IPS DF 6.9 (cell line): ENCODE measurements at places on chromosomes 16 and 17.

- no peak for DNase-seq
Measured at GRCh38 chr17:21467739-21468490, 91.8 kb downstream of the KCNJ12 start.

DNA sequence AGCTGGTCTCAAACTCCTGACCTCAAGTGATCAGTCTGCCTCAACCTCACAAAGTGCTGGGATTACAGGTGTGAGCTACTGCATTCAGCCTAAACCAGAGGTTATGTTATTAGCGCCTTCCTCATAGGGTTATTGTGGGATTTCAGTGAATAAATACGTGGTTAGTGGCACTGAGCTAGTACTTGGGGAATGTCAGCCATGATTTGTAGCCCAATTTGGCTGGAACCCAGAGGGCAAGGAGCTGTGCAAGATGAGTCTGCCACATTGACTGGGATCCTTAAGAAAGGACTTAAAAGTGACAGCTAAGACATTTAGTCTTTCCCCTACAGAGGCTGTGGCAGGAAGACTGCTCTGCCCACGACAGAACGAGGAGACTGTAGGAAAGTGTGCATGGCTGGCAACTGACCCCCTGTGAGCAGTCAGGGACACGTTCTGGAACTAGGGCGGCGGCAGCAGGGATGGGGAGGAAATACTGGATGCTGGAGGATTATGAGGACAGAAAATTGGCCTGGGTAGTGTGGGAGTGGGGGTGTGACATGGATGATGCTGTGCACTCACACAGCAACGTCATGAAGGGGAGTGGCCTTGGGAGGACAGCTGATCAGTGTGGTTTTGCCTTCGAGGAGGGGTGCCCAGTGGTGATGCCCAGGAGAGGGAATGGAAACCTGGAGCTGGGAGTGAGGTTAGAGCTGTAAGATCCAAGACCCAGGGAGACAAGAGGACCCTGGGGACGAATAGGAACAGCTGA is 14.6 kb downstream of the ATP5PD start:
- DNase-seq: no peak

DNA sequence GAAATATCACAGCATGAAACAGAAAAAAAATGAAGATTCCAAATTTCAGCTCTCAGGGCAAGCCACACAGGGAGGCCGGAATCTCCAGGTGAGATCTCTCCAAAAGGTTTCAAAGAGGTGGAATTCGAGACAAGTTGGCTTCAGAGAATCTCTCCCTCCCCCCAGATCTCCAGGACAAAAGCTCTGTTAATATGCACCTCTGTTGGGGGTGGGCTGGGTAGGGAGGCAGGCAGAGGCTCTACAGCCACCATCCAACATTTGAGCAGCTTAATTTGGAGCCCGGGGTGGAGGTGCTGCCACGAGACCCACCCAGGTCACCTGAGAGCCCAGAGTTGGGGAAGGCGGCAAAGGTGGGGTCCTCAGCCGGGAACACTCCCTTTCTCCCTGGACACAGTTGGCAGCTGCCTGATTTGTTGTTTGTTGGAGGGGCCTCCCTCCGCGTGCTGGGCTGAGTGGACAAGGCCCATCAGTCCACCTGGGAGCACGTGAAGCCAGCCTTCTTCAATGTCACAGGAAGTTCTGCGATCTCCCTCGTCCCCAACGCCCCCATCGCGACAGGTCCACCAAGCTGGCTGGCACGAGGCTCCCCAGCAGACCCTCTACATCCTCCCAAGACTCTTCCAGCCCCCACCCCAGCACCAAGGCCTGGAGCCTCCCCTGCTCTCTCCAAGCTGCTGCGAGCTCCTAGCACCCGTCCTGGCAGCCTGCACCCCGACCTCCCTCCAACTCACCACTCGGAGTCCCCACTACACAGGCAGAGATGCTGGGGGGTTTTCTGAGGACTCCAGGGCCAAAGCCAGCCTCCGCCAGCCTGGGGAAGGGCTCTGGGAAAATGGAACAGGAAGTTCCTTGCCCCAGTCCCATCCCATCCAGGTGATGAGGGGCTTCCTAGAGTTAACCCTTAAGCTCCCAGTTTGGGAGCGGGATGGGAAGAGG is at the start of gene ZSCAN10:
Gene ZSCAN10, minus strand, starts transcription at position 836 of the 936 bp plus-strand sequence. CDS start 6,357 bp downstream, outside the sequence.
- no peak for DNase-seq

- DNase-seq: no peak
Measured at GRCh38 chr16:86090461-86091170, 191.7 kb downstream of the IRF8 start.
